Activated CD8-positive, alpha-beta memory T cell treated with anti-CD3 and anti-CD28 coated beads for 48 hours (primary cell): ENCODE measurements at places on chromosomes 4 and X.

DNA sequence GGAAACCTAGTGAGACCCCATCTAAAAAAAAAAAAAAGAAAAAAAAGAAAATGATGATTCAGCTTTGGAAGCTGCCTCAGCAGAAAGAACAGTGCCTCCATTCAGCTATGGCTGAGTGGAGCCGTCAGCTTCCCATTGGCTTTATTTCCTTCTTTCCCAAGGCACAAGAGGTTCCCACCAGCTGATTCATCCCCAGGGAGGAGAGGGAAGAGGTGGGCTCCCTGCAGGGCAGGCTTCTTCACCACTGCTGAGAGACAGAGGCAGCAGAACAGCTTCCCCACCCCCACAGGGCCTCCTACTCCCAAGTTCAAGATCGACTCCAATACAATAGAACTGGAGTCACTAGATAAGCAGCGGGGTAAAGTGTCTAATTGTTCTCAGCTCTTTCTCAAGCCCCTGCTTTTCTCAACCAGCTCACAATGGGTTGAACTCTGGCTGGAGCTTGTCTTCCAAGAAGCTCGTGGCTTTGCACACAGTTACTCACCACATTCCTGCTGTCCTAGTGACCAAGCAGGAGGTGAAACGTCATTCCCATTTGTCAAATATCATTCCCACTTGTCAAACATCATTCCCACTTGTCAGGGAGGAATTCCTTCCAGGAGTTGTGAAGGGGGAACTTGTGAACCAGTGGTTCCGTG is 47.8 kb downstream of the FHDC1 start:
- no peak for DNase-seq

- DNase-seq, result no peak
These were observed 315.3 kb downstream of the DMD start for GRCh38 chrX:32896088-32896487.

- no peak for DNase-seq
These were observed 174.4 kb downstream of the RAB28 start for GRCh38 chr4:13309751-13310150.

GRCh38 chr4:34066126-34066525 is 2178.2 kb downstream of the ARAP2 start:
- no peak for DNase-seq

DNA sequence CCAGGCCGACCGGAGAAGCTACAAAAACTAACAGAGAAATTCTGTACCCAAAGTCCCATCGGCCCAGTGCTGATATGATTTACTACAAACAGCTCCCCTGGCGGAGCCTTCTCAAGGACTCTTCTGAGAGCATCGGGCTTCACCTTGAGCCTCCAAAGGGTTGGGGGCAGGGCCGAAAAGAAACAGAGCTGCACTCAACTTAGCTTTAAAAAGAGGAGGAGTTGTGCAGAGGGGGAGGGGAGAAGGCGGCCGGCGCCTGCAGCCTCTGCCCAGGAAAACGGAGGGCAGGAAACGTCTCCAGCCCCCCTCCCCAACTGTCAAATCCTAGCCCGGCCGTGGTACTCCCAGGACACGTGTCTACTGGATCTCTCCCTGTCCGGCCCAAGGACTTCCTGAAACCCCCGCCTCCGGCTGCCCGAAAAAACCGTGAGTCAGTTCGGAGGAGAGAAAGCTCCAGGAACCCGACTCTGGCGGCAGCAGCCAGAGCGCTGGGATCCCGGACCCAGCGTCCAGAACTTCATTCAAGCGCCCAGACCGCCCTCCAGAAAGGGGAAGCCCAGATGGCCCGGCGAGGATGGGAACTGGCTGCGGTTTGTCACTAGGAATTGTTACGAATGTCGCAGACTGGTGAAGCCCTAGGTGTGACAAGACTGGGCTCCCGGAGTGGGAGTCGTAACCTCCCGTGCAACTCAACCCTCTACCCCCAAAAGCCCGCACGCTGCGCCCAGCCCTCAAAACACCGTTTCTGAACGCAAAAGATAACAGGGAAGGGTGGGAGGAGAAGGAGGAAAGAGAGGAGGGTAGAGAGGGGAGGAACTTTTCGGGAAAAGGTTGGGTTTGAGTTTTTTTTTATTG is 973 bp downstream of the ADAMTS3 start:
- DNase-seq, result no peak

GRCh38 chr4:152690706-152691651 is 11.2 kb upstream of the TMEM154 start:
- DNase-seq, result no peak

DNA sequence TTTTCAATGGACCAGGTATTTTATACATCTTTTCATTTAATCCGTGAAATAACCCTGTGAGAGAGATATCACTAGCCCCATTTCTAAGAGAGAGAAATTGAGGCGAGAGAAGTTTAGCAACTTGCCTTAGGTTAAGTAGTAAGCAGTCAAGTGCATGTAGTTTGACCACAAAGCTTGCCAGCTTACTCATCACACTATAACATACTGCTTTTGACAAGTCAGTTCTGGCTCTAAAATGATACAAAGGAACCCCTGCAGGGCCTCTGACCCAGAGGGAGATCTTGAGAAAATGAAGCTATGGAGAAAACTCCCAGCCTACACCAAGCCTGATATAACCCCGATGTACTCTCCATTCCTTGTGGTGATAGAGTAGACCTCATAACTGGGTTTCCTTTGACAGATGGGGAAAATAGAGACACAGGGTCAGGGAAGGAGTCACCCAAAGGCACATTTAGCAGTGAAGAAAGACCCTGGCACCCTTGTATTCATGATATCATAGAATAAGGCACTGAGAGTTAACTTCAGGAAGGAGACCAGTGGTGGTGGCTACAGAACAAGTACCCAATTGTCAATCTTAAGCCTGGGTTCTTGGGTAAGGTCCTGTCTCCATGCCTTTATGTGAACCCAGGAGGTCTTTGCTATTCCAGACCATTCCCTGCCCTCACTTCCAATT is 60.2 kb upstream of the MSN start:
- no peak for DNase-seq

DNA sequence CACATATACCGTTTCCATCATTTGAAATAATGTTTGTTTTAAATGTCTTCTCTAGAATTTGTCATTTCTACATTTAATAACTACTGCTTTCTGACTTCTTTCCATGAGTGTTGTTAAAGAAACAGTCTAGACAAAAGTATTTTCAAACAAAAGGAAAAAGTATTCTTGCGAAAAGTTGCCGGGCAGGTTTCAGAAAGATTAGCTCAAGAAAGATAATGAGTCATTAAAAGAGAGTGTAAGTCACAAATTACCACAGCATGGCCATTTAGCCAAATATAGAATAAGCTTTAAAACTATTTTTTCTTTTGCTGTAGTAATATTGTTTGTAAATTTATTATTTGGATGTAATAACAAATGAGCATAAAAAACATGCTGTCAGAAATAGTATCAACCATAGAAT is 493.0 kb downstream of the TLL1 start:
- no peak for DNase-seq

GRCh38 chrX:130085551-130086446 is 24.5 kb downstream of the ELF4 start:
- DNase-seq, result no peak

- DNase-seq, result no peak
These were observed 64.2 kb upstream of the MAP3K15 start for GRCh38 chrX:19579485-19579884.

GRCh38 chrX:14825851-14826250 is 47.0 kb downstream of the FANCB start:
- DNase-seq, result no peak

- DNase-seq, result no peak
These were observed 9.1 kb downstream of the ELF2 start for GRCh38 chr4:139167774-139168444.

- no peak for DNase-seq
These were observed 111.6 kb upstream of the ZFP42 start for GRCh38 chr4:187883836-187884475.

- no peak for DNase-seq
These were observed 146.8 kb downstream of the KLHL4 start for GRCh38 chrX:87664381-87664780.

DNA sequence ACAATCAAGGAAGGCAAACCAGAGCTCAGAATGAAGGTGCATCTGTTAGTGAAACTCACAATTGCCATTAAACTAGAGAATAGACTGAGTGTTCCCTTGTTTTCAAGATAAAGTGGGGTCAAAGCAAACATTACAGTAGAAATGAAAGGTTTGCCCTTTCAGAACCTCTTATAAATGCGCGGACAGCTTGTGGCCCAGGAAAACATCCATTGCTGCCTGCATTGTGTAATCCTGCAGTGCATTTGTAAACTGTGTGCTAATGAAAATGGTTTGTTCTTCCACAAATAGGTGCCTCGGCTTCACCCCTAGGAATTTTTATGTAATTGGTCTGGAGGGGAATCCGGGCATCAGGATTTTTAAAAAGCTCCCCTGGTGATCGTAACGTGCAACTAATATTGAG is 62.8 kb downstream of the SNX25 start:
- DNase-seq, result no peak

- no peak for DNase-seq
These were observed 67.9 kb downstream of the PPP3CA start for GRCh38 chr4:101279377-101279871.

DNA sequence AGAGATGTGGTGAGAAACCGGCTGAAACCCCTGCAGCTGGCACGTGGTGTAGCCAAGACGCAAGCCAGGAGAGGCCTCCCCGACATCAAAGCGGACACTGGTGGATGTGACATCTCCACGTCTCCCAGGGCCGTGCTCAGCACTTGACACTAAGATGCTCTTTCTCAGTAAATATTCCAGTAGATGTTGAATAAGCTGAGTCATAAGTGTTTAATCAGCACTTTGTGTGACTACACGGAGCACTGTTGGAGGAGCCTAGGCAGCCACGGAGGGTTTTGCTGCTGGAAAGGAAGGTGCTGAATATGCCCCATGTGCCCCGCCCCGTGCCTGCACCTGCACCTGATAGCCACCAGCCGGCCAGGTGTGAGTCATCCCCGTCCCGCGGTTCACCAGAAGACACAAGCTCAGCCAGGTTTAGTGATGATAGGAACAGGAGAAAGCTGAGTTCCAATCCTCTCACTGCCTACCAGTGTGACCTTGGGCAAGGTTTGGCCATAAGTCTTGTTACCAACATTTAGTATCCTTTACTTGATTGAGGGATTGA is 29.0 kb upstream of the C4orf50 start:
- DNase-seq, result no peak

DNA sequence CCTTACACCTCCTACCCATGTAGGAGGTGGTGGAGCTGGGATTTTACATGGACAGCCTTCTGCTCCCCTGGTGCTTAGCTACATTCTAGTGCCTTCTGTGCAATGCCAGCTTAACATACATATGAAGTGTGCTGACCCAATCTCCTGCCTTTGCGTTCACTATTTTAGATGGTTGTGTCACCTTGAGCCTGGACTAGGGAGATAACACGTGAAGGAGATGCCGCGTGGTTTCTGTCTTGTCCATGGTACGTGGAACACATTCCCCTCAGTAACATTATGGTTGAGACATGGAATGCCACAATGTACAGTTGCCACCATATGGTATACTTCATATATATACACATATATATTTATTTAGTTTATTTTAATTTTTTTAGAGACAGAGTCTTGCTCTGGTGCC is 54.0 kb downstream of the TBL1X start:
- no peak for DNase-seq

DNA sequence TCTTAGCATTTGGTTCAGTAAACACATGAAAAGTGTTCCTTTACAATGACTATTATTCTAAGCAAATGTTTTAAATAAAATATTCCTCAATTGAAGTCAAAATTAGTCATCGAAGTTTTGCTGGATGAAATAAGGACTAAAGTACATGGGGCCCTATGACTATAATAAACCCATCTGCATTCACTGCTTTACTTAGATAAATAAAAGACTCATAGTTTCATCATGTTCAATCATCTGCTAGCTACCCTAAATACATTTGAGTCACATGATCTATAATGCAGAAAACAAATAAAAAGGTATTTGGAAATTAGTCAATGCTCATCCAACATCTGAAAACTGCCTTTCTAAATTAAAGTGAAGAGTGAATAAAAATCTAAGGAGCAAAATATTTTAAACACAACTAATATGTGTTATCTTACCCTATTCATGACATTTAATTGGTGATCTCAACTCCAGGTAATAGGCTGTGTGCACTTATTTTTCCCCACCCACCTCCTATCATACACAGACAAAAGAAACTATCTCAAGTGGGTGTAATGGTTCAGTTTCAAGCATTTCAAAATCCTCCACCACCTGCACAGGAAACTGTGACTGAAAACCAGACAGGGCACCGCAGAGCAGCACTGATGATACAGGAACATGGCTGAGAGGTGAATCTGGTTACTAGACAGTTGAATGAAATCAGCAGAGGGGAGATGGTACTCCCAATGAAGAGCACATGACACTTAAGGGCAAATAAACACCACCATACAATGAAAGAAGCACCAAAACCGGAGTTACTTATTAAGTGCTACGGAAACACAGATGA is 78.6 kb downstream of the CAMK2D start:
- no peak for DNase-seq

- DNase-seq, result no peak
These were observed 28.2 kb downstream of the DCAF12L2 start for GRCh38 chrX:126137899-126138298.

GRCh38 chr4:28792917-28793597 is 1927.1 kb upstream of the PCDH7 start:
- no peak for DNase-seq

DNA sequence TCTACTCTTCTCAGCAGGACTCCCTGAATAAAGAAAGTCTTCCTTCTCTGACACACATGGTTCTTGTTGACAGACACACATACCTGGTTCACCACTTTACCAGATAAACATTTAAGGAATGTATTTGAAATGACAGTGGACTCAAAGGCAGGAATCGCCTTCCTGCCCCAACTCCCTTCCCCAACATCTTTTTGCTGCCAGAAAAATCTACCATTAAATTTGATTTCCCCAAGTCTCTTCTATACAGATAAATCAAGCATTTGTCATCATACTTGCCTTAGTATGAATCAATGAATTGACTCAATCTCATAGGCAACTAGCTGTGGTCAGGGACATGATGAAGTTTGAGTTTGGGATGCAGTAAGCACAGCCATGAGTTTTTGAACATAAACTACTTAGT is 23.3 kb upstream of the ANXA5 start:
- DNase-seq, result no peak

DNA sequence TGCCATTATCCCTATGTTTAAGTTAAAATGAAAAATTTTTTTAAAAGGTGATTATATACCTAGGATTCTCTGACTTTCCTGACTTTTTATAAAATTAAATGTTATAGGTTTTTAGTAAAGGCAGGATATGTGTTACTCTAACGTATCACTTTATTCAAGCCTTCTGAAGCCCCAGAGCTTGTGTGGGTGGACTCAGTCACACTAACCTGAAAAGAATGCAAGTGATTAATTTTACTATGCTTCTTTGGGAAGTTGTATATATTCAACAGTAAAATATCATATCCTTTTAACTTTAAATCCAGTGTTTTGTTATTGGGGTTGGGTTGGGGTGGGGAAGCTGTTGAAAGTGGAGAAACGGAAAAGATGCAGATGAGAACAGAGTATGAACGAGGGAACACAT is 22.8 kb downstream of the PDLIM3 start:
- DNase-seq, result no peak

- DNase-seq, result no peak
These were observed 291.3 kb upstream of the TRAM1L1 start for GRCh38 chr4:117376692-117377091.

DNA sequence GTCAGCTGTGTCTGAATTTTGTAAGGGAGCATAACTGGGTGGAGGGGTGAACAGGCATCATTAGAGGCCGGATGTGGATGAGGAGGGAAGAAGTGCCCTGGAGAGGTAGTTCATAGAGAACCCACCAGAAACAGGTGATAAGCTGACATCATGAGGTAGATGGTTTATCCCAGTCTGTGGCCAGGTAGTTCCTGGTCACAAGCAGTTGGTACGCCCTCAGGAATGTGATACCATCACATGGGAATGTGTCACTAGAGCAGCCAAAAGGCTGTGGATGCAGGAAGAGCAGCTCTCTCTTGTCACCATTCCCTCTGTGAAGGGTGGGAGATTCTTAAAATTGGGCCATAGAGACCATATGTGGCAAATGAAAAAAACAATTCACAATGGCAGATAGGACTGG is 21.9 kb downstream of the MSN start:
- no peak for DNase-seq
